ENCODE measurements at places on chromosomes 11 and 22.

- DNase-seq = no peak
Observed at GRCh38 chr22:37846433-37846832, 2.3 kb upstream of the ANKRD54 start.

DNA sequence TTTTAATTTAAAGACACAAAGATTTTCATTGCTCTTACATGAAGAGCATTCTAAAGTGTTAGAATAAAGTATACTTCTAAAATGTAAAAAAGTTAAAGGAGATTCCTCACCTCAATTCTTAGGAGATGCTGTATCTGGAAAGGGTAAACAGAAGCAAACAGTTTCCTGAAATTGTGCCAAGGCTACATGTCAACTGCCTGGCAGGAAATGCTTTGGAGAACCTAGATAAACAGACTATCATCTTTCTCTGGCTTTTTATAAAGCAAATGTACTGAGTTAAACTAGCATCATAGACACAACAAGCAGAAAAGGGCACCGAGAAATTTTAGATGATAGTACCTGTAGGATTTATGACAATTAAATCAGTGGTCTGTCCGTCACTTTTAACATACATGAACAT is 24.7 kb upstream of the AKIP1 start:
- DNase-seq = peak; percentile 36

- DNase-seq = no peak
Observed at GRCh38 chr11:111012491-111012890, 233.0 kb upstream of the POU2AF2 start.

DNA sequence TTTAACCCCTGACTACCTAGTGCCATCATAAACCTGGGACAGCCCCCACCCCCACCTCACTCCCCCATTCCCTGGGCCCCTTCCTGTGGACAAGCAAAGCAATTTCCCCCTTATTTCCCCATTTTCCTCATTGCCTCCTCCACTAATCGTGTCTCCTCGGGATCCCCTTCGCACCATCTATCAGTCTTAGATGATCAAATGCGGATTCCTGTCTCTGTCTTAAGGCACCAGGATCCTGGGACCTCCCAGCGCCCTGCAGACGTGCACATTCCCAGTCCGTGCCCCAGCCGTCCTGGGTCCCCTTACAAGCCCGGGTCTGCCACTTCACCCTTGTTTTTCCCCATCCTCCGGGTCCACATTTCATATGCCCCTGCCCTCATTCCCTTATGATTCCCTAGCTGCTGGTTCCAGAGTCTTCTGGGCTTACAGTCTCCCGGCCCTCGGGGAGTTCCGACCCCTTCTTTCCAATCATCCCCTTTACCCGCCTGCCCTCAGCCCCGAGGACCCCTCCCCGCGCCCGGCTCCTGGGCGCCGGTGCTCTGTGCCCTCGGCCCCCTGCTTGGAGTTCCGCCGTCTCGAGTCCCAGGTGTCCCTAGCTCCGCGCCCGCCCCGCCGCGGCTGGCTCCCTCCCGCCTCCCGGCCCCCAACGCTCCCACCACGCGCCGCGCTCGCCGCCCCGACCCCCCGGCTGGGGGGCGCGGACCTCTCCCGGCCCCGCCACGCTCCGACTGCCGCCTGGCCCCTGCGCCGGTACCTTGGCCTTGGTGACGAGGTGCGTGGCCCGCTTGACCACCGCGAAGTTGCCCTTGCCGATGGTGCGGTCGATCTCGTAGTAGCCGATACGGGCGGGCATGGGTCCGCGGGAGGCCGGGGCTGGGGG is 599 bp downstream of the SIK3 start:
- DNase-seq = peak; percentile 34

- DNase-seq = no peak
Observed at GRCh38 chr11:68905421-68906360, 2.0 kb downstream of the IGHMBP2 start.

GRCh38 chr11:62011881-62012280 is 44.4 kb upstream of the FTH1 start:
- DNase-seq = no peak

- DNase-seq = peak; percentile 80
Observed at GRCh38 chr11:119196833-119197483, 9.2 kb upstream of the CBL start.

DNA sequence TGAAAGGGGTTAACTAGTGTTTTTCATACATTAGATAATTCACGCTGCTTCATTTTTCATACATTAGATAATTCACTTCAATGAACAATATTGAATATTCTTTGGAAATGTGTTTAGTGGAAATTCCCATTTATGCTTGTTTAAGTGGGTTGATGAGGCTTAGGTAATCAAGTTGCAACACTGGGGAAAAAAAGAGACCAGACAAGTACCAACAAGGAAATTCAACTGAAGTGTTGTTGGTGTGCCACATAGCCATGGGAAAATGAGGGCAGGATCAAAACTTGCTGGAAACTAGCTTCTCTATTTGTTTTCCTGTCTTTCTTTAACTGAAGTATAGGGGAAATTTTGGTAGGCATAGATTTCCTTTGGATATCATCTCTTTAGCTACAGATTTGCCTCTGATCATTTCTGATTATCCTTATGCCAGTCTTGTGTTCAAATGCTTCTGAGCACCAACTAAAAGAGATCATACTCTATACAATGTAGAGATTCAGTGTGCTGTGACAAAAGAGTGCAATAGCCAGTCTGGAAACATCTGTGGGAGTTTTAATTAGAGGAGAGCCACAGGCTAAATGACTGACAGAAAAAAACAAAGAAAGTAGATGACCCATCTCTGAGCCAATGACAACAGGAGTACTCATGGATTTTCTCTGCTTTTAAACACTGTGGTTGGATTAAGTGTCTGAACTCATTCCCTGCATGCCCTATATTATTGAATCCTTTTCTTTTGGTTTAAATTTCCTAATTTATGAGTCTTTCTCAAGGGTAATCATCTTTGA is 67.6 kb upstream of the CTSC start:
- peak; percentile 47 for DNase-seq

- DNase-seq = peak; percentile 89
Observed at GRCh38 chr22:27460591-27461347, 340.8 kb downstream of the MN1 start.

DNA sequence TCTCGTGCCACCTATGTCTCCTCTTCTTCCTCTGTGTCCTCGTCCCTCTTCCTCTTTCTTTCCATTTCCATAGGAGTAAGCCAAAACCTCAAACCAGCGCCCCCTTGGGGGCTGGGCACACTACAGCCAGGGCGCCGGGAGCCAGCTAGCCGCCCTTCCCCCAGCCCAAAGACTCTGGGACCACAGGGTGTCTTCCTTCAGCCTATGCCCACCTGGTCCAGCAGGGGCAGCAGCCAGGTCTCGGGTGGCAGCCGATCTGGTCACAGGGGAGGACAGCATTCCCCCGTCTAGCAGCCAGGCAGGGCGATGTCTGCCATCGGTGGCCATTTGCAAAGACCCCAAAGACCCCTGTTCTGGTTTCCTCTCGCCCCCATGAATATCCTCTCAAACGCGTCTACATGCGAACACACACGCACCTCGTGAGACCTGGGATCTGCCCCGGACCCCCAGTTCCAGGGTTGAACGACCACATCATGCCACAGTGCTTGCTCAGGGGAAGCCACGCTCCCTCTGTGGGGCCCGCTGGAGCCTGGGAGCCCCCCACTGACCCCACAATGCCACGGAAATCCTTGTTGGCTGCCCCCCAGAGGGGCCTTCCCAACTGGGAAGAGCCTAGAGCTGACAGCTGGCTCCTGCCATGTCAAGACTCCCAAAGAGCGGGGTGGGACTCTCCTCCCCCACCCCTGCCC is 546.0 kb upstream of the CCDC179 start:
- DNase-seq = no peak

DNA sequence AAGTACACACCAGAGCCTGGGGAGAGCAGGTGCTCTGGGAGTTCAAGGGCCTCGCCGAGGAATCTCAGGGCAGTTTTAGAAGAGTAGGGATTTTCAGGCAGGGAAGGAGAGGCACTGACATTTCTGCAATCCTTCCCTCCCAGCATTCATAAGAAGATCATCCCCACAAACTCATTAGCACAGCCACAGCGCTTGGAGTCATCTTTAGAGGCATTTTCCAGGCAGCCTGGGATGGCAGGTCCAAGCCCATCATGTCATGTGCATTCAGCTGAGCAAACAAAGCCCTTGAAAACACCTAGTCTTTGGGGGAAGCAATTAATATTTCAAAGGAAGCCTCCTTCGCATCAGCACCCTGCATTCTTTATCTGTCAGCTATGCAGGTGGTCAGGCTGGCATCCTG is 43.8 kb downstream of the MAP6 start:
- no peak for DNase-seq

- DNase-seq = peak; percentile 61
Observed at GRCh38 chr11:65262381-65262680, 569 bp downstream of the POLA2 start.

- DNase-seq = no peak
Observed at GRCh38 chr22:44954149-44954548, 55.7 kb downstream of the PHF21B start.

DNA sequence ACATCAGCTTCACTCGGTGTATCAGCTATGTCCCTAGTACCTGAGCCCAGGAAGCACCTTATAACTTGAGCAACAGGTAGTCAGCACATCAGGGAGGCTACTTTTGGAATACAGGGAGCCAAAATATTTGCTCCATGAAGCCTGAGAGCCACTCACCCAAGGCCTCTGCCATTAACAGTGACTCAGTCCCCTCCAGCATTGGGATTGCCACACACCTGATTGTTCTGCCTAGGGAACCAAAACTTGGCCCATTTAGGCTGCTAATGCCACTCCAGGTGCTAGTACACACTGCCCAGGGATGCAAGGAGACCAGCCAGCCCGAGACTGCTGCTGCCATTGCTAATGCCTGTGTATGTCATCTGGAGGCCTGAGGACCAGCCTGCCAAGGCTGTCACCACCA is 773.6 kb upstream of the TENM4 start:
- no peak for DNase-seq

GRCh38 chr11:64305691-64306562 is 603 bp downstream of the ESRRA start:
- DNase-seq = peak; percentile 50

DNA sequence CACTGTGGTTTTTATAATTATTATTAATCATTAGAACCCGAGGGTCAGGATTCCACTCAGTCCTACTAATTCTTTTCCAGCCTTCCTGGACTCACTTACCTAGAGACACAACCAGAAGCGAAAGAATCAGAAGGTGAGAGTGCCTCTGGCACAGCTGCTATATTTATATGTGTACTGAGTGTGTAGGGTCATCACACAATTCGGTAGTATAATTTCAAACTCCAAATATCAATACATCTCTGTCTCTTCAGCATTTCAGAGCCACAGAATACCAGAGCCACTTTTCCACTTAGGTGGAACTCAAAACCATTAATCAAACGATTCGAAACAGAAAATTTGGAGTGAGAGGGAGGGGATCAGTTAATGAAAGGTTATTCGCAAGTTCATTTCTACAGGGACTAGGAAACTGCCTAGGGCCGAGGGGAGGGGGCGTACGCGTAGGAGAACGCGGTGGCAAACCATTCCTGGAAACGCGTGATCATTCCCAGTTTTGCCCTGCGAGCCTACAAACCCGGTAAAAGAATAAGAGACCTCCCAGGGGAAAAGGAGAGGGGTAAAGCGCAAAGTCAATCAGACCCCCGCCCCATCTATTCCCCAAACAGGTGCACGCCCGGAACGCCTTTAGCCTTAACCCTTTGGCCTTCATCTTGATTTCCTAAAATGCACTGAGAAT is 5.4 kb downstream of the BSX start:
- DNase-seq = no peak

- DNase-seq = no peak
Observed at GRCh38 chr11:2770096-2770751, 70.4 kb upstream of the KCNQ1OT1 start.

- DNase-seq = no peak
Observed at GRCh38 chr11:116188350-116188749, 584.4 kb downstream of the BUD13 start.

DNA sequence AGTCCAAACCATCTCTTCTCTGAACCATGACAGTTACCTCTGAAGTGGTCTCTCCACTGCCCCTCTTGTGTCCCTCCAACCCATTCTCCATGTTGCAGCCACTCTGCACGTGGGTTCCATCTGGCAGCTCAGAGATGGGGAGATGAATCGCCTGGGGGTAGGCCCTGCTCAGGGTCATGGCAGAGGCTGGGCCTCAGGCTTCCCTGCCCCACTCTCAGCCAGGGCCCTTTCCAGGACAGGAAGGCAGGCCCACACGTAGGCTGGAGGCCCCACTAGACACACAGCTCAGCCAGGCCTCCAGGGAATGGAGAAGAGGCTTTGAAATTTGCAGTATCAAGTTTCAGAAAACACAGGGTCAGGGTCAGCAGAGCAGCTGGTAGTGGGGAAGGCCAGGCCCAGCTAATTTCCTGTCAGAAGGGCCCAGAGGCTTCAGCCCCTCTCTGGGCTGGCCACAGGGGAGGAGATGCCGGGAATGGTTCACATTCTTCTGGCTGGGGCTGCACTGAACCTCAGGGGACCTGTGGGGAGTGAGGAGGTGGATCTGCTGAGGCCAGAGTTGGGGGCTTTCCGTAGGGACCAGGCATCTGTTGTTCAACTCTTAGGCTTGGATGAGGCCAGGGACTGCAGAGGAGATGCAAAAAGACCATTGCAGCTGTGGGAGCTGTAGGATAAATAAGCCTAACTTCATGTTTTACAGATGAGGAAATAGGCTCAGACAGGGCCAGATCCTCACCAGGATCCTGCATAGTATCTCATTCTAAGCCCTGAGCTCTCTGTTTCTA is 101.6 kb downstream of the SWAP70 start:
- DNase-seq = peak; percentile 93

DNA sequence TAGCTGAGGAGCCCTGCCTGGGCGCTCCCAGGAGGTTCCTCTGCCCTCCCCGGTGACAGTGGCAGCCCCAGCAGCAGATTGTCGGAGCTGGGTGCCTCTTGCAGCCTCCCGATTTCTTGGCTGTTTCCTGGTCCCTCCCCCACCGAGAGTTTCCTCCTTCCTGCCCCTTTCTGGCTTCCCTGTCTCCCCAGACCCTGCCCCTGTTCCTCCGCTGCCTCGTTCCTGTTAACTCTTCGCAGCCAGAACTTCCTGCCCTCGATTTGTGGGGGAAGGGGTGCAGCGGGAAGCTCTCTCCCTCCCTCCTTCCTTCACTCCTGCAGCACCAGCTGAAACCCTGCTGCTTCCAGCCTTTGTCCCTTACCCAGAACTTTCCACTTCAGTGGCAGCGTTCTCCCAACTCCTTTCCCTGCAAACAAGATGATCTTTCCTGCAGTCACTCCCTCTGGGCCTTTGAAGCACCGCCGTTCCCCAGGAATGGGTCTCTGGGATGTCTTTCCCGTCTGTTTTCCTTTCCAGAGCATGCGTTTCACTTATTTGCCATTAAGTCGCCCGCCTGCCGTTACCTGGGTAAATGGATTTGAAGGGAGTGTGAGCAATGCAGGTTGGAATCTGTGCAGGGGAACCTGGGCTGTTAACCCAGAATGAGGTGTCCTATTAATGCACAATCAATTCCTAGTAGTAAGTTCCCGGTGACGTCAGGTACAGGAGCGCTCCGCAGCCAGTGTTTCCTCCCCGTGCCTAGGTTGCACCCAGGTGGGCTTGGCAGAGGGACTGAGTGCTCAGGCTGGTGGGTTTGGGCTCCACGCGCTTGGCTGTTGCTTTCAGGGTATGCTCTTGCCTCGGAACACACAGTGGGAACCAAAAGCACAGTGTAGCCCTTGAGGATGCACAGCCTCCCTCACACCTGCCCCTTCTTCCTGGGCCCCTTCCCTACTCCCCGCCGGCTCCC is 4.3 kb downstream of the GRK2 start:
- peak; percentile 37 for DNase-seq

Data from EH (cell line).